ENCODE measurements at places on chromosomes 3 and 15. TPM values are rescaled to one million over a fixed set of nuclear protein-coding genes. Genes with fewer than 3 reads are reported as not detected.

LINGO1 gene
- 1.3 TPM for total RNA-seq

NR2E3 gene
- total RNA-seq = not detected

- DNase-seq = no peak
Measured at GRCh38 chr3:84136425-84136824, 822.4 kb upstream of the CADM2 start.

DNA sequence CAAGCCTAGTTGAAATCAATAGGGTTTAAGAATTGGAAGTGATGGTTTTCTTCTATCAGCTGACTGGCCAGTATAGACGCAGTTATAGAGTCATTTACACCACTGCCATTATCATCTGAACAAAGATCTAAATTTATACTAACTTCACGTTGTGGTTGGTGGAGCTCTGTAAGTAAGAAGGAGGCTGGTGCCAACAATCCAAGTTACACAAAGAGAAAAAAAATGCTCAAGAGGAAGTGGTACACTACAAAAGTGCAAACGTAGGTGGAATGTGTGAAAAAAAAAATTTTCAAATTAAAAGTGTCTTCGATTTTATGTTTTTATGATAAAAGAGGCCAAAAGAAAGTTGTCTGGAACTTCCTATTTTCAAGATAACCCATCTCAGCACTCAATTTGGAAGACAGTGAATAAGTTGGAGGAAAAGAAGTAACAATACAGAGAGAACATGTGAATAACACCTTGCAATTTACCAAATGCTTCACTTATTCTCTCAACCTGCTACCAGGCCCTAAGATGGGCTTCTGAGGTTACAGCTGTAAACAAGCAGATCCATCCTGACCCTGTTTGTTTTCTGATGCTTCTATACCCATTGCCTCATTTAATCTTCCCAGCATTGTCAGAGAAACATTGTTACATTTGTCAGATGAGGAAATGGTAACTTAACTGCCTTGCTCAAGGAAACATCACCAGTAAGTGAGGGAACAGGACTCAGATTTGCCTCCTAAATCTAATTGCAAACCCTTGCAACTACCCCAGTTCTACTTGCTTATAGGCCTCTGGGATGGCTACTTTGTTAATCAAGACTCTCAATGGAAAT lies 12.0 kb upstream of the TASOR start:
- no peak for DNase-seq

- DNase-seq = no peak
Measured at GRCh38 chr15:99343881-99344551, 92.7 kb downstream of the LRRC28 start.

DNA sequence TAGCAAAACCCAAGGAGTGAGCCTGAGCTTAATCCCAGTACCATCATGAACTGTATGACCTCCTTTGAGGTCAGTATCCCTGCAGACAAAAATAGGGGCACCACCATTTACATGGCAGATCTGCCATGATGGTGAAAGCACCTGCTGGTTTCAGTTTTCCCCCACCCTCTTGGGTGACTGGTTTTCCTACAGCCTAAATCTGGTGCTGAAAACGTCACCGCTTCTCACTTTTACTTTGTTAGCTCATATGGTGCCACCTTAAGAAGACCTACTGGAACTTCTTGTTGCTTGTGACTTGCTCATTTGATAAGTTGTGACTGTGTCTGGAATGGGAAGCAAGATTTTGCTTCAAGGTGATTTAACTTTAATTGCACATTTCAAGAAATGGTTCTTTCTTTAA lies 5.1 kb downstream of the PPP1R2 start:
- DNase-seq = no peak

DNA sequence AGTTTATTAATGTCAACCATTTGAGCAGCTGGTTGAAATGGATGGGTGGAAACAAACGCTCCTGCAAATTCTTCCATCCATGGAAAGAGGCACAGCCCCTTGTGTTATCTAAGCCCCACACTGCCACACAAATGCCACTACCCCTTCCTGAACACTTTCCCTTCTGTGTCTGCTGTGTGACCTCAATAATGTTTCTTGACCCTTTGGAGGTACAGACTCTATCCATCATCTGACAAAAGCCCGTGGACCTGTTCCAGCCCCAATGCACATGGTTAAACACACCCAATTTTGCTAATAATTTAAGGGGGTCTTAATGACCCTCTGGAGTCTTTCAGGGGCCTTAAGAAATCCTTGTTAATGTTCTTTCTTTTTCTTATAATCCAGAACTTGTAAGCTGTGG lies 482.2 kb upstream of the CFAP20DC start:
- DNase-seq = no peak

DNA sequence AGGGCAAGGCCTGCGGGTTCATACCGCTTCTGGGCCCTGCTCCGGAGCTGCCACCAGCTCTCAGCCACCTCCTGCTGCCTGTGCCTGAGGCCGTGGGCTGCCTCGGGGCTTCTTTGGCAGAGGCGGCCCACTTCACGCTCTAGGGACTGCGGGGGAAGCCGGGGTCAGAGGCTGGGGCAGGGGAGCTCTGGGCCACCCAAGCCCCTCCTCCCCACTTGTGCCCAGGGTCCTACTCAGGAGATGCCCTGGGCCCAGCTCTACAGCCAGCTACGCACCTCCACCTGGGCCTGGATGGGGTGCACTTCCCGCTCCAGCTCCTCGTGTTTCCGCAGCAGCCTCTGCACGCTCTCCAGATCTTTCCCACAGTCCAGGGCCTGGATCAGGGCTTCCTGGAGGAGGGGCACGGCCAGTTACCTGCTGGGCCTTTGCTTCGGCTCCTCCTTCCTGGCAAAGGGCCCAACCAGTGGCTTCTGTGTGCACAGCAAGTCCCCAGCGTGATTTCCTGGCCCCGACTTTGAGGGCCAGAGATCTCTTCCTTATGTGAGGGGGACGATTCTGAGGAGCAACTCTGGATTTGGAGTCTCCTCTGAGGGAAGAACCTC lies 24.0 kb downstream of the PLA2G4B start:
- DNase-seq = no peak

MYD88 gene
- 21.2 TPM for total RNA-seq

DNA sequence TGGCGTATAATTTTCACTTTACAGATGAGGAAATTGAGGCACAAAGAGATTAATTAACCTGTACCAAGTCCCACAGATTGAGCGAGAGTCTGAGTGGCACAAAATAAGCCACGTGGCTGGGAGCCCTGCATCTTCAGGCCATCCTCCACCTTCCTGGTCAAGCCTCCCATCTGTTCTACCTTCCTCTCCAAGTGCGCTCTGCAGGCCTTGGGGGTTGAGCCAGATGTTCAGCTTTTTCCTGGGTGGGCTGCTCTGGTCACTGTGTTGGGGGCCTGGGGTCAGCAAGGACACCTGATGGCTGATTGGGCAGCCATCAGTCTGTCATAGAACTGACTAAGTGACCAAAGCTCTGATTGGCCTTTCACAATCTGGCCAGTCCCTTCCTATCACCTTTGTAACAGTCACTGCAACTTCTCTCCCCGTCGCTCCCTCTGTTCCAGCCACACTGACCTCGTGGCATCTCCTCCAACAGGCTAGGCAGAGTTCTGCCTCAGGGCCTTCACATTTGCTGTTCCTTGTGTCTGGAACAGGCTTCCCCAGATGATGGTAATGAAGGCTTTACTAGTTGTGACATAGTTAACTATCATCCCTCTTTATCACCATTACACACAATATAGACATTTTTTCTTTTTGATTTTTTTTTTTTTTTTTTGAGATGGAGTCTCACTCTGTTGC lies 46.8 kb downstream of the SCN5A start:
- no peak for DNase-seq

GRCh38 chr3:79161941-79162340 lies 605.9 kb downstream of the ROBO1 start:
- no peak for DNase-seq

DNA sequence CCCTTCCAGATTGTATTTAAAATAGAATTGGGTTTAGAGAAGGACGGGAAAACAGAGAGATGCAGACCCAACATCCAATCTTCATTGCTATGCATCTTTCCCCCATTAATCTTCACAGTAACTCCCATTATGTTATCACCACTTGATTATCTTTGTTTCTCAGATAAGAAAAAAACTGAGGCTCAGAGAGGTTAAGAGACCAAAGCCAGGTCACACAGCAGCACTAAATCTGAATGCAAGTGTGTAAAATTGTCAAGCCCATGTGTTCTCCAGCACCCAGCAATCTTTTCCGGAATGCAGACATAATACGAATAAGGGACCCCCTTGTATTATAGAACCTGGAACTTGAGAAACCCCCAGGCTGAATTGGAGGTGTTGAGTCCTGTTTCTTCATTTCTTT lies 80.5 kb upstream of the TRIM42 start:
- no peak for DNase-seq

DNA sequence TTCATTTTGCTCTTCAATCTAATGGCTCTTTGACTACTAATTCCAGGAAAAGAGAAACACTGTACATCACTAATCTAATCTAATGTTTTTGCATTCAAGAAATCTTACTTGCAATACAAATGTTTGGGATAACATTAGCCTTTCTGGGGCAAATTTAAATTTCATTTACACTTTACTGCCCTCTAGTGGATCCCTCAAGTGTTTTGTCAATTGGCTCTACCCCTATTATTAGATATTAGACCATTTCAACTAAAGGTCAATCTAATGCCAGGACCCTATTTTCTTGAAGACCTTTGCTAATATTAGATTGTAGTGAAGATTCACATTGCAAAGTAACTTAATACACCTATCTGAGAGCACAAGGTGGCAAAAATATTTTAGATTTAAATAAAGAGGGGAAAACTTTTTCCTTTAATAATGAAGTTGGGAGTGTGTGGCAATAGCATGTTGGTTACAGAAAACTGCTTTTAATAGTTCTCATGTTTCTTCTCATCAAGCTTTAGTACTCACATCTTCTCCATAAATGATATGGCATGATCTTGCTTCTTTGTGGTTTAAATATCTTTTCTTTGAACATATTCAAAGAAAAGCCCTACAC lies 5.0 kb downstream of the C2CD4A start:
- DNase-seq = no peak
